ENCODE measurements at places on chromosomes 16 and 17.

GRCh38 chr16:11407047-11407982 is 62.1 kb downstream of the RMI2 start:
- DNase-seq: peak; percentile 78

DNA sequence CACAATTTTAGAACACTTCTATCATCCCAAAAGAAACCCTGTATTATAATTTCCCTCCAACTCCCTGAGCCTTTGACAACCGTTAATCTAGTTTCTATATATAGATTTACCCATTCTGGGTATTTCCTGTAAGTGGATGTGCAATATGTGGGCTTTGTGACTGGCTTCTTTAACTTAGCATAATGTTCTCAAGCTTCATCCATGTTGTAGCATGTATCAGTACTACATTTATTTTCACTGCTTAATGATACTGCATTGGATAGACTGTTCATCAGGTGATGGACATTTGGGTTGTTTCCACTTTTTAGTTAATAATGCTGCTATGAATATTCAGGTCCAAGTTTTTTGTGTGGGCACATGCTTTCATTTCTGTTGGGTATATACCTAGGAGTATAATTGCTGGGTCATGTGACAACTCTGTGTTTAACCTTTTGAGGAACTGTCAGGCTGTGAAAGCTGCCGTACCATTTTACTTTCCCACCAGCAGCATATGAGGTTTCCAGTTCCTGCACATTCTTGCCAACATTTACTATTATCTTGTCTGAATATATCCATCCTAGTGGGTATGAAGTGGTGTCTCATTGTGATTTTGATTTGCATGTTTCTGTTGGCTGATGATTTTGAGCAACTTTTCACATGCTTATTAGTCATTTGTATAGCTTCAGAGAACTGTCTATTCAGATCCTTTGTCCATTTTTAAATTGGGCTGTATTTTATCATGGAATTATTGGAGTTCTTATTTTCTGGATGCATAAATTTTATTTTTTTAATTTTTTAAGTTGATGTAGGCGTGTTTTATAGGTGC is 16.4 kb downstream of the REXO5 start:
- peak; percentile 38 for DNase-seq

DNA sequence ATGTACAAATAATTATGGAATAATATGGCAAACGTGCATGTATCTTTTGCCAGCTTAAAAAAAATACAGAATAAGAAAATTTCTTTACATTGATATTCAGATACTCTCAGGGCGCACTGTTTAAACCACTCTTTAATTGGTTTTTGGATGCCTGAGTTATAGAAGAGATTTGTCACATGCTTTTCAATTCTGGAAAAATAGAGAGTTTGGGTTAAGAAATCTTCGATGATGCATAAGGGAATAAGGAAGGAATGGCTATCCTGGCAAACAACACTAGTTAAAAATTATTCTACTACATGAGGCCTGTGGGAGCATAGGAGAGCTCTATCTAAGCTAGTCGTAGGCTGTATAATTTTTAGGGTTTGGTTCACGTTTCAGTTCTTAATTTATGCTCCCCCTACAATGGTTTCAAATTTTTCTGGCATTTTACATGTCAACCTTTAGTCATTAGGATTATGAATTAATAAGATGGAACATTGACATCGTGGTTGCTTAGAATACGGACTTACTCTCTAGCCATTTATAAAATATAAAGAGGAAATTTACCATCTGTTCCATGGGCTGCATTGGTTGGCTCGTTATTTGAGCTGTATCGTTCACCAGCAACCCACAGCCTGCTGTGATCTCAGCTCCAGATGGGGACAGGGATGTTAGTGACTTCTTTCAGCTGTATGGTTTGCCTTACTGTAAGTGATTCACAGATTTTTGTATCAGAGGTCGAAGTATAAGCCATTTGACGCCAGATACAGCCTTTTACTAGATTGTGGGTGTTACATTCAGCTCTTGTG is 15.9 kb downstream of the NARF start:
- DNase-seq: no peak

DNA sequence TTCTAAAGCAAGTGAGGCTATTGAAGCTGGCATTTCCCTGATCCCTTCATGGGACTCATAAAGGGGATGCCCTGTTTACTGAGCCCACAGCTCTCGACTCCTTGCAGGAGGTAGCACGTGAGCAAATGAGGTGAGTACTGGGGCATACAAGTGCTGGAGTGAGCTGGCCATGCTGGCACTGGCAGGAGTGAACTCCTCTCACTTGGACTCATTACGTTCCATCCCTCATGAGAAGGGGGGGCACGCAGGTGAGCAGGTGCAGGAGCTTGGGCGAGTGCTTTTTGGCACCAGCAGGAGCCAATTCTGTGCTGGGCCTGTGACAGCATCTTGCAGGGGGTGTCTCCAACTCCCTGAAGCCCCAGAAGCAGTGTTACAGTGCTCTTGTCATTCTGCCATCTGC is 337.1 kb upstream of the CA10 start:
- no peak for DNase-seq

- DNase-seq: no peak
Measured at GRCh38 chr17:50785946-50786570, 18.7 kb upstream of the ANKRD40CL start.

- no peak for DNase-seq
Measured at GRCh38 chr16:87047221-87048037, 269.8 kb downstream of the C16orf95 start.

DNA sequence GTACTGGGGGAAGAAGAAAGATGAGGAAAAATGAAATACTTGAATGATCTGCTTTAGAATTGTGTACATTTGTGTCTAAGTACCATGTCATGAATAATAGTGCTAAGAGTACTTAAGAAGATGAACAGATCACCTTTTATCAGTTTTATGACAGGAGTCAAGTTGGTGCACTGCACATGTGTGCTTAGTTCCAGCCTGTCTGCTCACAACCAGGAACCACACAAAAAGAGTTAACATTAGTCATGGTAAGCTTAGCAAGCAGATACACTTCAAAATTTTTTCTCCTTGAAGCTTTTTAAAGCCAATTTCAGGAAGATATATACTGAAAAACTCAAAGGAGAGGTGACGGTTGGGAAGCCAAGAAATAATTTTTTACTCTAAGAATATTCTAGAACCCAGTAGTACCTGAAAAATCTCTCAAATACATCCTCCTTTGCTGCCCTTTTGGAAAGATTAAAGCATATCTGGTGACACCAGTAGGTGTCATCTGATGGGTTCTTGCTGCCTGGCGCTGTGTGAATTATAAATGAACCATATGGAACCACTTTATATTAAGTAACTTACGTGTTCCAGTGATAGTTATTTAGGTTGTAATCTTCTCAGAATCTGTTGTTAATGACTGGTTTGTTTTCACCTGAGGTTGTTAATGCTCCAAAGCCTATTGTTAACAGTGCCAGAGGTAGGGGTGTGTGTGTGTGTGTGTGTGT is 93.4 kb downstream of the MSI2 start:
- no peak for DNase-seq

DNA sequence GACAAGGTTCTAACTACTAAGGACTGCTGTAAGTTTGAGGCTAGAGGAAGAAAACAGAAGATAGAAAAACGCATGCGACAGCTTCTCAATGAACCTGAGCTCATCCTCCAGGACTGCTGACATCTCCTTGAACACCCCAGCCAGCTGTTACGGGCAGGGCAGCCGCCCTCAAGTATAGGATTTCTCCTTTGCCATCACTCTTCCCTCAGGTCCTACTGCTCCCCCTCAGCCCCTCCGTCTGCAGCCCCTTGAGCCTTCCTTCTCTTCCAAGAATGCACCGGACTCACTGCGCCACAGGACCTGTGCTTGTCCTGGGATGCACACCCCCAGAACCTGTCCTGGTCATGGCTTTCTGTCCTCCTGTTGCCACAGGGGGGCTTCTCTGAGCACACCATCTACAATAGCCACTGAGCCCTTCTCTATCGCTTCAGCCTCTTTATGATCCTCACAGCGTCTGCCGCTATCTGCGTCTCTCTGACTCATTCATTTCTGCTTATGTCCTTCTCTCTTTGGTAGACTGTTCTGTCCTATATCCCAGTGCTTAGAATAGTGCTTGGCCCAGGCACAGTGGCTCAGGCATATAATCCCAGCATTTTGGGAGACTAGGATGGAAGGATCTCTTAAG is 15.7 kb upstream of the XYLT2 start:
- DNase-seq: no peak

- no peak for DNase-seq
Measured at GRCh38 chr17:70868149-70868548, 698.8 kb downstream of the KCNJ2 start.

DNA sequence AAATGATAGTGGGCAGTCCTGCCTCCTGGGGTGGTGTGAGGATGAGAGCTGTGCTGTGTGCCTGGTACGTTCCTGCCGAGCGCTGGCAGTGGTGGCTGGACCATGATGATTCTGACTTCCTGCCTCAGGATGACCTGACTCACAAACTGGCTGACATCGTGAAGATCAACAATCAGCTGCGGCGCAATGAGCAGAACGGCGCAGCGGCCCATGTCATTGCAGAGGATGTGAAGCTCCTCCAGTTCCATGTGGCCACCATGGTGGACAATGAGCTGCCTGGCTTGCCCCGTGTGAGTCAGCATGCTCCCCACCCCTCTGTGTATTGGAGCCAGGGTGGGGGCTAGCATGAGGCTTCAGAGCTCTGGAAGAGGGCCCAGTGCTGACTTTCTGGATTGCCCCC is 13.1 kb downstream of the POLR2A start:
- no peak for DNase-seq

GRCh38 chr16:85998171-85998867 is 99.4 kb downstream of the IRF8 start:
- DNase-seq: no peak

- no peak for DNase-seq
Measured at GRCh38 chr16:53511084-53511402, 8.0 kb upstream of the AKTIP start.

DNA sequence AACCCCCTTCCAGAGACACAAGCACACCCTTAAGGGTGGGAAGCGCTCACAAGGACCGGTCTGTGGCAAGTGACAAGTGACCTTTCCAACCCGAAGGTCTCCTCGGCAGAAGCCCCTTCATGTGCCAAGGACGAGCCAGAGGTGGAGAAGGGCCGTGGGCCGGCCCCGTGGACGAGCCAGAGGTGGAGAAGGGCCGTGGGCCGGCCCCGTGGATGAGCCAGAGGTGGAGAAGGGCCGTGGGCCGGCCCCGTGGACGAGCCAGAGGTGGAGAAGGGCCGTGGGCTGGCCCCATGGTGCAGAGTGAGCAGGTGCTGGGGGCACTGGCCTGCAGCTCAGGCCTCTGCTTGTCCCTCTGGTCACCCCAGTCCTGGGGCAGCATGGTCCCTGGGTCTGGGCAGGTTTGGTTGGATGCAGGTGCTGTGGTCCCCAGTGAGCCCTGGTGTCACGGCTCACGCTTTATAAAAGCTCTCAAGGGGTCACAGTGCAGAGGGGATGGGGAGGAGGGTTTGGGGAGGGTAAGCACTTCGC is 45.6 kb downstream of the CBFA2T3 start:
- DNase-seq: no peak

GRCh38 chr17:20116683-20117309 is 107.6 kb downstream of the SPECC1 start:
- peak; percentile 17 for DNase-seq

DNA sequence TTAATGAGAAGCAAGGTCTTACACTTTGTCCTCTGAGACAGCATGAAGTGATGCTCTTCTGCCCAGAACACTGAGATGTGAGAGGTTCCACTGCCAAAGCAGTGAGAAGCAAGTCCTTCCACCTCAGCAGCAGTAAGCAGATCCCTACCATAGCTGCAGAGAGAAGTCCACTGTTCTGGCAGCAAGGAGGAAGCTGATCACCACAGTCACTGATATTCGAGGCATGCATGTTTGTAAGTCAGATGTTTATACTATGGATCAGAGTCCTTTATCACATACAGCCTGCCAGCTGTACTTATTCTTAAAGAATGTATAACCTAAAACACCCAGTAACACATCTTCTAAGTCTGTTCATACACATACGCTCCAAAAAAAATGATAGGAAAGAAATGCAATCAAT is 18.2 kb upstream of the METTL2A start:
- no peak for DNase-seq

GRCh38 chr16:81175325-81175891 is 63.1 kb upstream of the BCO1 start:
- no peak for DNase-seq

GRCh38 chr16:6804461-6804860 is 528.2 kb upstream of the RBFOX1 start:
- no peak for DNase-seq

DNA sequence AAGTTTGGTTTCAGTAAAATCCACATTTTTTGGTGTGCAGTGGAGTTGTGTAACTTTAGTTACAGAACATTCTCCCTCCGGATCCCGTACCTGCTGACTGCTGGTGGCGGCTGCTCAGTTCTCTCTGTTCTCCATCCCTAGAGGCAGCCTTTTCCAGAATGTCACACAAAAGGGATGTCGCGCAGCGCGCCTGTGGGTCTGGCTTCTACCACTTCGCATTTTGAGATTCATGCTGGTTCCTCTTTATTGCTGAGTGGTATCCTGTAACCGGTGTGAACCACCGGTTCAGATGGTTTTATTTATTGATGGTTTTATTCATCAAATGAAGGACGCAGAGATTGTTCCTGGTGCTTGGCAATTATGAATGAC is 981 bp upstream of the CEP131 start:
- peak; percentile 70 for DNase-seq
